ENCODE measurements at places on chromosomes 3 and 15. TPM values are rescaled to one million over a fixed set of nuclear protein-coding genes. Genes with fewer than 3 reads are reported as not detected.

GRCh38 chr15:71440489-71441110, 325.3 kb downstream of the THSD4 start:
- peak; percentile 11 for DNase-seq

Gene POPDC2
- total RNA-seq = 7.4 TPM

GRCh38 chr15:67976506-67977073, 77.5 kb upstream of the PIAS1 start:
- DNase-seq = no peak

DNA sequence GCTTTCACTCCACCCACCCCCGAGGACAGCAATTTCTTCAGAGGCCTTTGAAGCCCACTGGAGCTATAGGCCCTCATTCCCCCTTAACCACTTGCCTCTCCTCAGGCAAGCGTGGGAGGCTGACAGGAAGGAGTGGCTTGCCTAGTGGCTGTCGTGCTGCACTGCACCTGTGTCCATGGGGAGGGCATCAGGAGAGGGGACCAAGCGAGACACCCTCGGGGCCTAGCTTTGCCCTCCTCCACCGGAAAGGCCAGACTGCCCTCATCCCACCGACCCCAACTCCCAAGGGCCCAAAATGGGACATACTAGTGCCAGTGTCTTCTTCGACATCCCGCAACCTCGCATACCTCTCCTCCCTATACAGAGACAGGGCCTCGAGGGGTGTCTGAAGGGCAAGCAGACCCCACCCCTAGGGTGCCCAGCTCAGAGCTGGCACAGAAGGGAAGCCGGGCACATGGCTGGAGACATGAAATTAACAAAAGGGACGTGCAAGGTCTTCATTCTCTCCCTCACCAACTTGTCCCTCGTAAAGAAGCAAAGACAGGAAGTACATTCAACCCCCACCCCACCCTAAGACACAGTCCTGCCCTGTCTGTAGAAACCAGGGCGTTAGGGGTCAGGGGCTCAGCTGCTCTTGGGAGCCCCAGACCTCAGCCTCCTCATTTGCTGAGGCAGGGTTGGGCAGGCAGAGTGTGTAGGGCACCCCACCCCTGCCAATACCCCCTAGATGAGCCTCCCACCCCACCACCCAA, 24.3 kb downstream of the VIPR1 start:
- DNase-seq = peak; percentile 51

DNA sequence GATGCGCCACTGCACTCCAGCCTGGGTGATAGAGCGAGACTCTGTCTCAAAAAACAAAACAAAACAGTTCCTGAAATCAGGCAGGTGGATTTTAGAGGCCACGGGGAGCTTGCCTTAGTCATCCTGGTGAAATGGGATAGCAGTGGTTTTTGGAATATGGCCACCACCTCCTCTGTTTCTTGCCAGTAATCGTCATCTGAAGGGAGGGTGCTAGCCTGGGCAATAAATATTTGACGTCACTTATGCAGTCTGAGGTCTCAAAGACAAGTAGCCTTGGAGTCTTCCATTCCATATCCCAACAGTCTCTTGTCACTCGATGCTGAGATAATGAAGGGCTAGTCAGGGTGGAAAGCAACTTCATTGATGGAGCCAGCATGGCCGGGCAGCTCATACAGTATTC, 55.2 kb downstream of the KCNAB1 start:
- DNase-seq = no peak

- no peak for DNase-seq
These were observed 81.4 kb downstream of the MBNL1 start for GRCh38 chr3:152350139-152350538.

- DNase-seq = no peak
These were observed 479.8 kb downstream of the PLOD2 start for GRCh38 chr3:145681181-145681580.

Gene SLC15A2
- 4.3 TPM for total RNA-seq

Gene TIMP4
- not detected for total RNA-seq

DNA sequence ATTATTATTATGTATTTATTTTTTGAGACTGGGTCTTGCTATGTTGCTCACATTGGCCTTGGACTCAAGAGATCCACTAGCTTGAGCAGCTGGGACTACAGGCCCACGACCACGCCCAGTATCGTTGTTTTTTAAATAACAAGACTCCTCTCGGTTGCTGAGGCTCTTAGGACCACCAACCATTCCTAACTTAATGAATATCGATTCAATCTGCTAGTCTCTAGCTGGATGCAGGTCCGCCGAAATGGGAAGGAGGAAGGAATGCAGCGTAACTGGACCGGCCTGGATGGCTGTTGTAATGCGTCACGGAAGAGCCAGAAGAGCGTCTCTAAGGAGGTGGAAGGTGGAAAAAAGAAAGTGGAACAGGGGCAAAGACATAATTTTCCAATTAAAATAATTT, 1.7 kb downstream of the ANXA2 start:
- DNase-seq = no peak

DNA sequence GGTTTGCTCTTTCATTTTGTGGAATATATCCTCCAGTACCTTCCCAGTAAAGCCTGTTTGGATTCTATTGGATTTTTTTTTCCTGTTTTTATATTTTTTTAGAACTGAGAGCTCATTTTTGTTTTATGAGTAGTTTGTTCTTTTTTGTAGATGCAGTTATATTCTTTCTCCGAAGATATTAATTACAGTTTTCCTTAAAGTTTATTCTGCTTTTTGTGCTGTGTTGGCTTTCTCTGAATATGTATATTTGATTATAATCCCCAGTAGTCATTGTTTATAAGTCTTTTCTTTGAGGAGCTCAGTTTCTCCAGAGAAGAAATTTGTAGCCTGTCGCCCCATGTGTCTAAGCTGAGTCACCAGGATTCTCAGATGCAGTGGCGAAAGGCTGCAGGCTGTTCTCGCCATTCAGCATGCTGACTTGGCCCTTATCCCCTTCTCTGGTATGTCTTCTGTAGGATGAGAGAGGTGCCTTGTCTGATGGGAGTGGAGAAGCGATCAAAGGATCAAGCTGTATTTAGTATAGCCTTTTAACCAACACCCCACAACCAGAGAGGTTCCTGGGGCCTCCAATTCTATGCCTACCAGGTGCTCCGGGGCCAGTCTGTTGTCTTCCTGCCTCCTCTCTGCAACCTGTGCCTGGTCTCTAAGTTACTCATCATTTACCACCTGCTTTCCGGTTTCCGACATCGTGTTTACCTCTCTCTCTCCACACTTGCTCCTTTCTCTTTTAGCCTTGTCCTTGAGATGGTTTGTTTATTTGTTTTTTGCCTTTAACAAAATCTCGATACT, 31.7 kb upstream of the MFSD1 start:
- no peak for DNase-seq

DNA sequence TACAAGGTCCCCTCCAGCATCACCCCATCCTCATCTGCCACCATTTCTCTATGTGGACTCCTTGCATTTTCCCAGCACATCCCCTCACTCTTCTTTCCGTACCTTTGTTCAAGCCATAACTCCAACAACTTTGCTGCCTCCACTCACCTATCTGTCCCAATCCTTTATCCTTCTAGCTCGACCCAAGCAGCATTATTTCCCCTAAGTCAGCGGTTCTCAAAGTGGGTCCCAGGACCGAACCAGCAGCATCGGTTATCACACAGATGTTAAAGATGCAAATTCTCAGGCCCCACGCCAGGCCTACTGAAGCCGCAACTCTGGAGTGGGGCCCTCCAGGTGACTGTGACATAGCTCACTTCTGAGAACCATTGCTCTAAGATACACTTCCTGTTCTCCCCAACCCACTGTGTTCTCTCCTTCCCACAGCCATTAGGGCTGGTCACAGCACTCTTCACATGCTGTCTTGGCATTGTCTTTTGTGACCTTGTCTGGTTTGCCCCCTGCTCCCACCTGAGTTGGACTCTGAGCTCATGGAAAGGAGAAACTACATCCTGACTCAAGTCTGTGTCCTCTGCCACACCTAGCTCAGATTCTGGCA, 56.2 kb downstream of the AAGAB start:
- no peak for DNase-seq

DNA sequence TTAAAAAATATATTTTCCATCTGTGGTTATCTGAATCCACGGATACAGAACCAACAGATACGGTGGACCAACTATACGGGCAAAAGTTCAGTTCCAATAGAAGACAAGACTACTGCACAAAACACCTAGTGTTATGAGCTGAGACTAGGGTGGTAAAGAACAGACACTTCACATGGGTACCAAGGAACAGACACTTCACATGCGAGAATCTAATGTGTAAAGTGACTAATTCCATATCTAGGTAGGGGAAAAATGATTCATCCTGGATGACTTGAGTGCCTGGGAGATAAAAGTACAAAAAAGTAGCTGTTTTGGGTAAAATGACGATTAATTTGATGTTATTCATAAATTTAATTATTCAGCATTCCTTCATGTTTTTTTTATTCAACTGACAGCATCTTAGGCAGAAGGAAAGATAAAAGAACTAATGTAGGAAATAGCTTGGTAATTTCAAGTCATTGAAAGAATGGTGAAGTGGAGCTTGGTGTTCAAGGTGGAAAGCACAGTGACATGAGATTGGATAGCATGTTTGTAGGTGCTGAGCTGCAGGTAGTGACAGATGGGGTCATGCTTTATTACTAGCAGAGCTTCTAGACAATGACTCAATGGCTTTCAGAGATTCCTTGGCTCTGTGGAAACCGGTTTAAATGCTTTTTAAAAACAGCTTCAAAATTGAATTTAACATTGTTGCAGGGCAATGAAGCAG, 5.2 kb downstream of the CD200 start:
- no peak for DNase-seq

DNA sequence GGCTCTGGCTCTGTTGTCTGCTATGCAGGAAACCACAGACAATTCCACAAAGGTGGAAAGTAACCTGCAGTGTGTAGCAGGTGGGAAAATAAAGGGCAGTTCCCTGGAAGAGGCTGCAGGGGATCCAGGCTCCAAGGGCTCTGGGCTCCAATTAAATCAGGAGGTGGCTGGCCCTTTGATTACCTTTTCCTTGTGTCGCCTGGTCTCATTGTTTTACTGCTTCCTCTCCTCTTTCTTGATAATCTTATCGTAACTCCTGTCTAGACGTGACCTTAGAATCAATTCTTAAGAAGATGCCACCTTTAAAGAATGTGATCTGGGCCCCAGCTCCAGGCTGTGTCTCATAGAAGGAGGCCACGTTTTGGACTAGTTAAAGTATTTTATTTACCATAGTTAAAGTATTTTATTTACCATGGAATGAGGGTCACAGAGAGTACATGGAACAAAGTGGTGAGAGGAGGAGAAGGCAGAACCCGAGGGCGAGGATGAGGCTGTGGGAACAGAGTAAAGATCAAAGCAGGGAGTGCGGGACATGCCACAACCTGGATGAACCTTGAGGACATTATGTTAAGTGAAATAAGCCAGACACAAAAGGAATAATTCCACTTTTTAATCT, 237.5 kb upstream of the STT3B start:
- no peak for DNase-seq

Gene HDGFL3
- 3.5 TPM for total RNA-seq

DNA sequence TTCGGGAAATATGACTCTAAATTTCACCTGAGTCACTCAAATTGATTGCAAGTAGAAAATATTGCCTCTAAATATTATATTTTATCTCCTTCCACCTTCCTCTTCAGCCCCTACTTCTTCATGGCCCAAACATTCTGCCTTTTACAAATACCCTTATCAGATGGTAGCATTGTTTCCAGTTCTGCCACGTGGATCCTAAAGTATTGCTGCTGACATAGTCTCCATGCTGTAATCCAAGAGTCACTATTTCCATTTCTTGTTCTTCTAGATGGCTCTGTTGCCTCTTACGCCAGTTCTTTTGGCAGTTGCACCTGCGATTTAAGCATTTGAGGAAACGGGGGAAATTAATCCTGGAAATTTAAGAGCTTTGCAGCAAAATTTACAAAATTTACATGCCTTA, 13.6 kb downstream of the LMOD3 start:
- DNase-seq = no peak

DNA sequence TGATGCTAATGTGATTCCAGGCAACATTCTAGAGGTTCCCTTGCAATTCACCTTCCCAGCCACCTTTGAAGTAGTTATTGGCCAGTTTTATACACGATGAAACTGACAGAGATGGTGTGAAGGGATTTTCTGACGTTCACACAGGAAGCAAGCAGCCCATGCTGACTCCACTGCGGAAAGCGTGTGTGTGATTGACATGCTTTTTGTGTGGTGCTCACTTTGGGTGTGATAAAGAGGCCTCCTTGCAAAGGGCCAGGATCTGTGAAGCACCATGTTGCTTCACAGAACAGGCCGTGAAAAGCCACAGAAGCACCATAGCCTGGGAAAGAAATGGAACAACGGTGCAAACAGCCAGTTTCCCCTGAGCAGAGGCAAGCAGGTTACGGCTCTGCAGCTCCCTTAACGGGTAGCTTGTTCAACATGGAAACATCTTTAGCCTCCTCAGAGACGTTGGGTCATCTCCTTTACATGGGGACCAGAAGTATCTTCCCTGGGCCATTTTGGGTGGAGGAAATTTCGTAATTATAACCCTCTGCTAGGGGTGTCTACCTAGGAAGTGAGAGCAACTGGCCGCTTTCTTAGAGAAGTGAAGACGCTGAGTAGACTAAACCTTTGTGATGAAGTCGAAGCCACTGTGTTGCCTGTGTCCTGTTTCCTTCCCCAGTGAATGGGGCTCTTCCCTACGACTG, 108.5 kb downstream of the APBA2 start:
- DNase-seq = no peak

DNA sequence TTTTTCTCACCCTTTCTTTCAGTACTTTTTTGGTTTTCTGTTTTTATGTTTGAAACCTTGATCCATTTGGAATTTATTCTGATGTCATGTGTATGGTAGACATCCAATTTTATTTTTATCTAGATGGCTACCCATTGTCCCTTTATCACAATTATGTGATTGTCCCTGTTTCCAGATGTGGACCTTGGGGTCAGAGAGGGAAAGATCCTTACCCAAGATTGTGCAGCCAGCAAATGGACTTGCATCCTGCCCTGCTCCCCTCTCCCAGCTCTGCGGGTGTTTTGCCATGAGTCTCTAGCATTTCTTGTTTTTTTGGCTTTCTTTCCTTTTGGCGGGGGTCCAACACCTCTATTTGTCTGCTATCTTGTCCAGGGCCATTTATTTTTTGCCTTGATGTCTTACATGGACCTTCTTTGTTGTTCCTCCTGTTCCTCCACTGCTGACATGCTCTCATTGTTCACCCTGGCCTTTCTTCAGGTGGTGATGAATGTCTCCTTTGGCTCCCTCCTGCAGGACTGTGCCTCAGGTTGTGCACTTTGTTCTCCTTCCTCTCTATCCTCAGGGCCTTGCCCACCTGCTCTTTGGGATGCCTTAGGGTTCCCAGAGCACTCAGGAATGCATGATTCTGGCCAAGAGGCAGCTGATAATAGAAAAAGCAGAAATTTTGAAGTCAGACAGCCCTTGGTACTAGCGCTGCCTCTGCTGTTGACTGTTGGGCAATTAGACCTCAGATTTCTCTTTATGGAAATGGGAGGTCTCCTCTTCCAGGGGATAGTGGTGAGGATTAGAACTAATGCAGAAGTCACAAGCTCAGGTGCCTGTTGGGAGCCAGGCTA, 84.3 kb downstream of the EEFSEC start:
- no peak for DNase-seq

Gene PLXNB1
- 2.6 TPM for total RNA-seq

Gene PLA2G4D
- not detected for total RNA-seq

- no peak for DNase-seq
These were observed 712.5 kb downstream of the PLOD2 start for GRCh38 chr3:145448436-145448835.

GRCh38 chr3:52006017-52006819, 10.5 kb upstream of the RPL29 start:
- DNase-seq = no peak

Gene MCF2L2
- total RNA-seq = 6.5 TPM

Gene CPEB1
- 0.17 TPM for total RNA-seq

Gene TGM5
- not detected for total RNA-seq
